Glomerular endothelial cell (primary cell): ENCODE measurements at places on chromosomes 3 and 15. TPM values are rescaled to one million over a fixed set of nuclear protein-coding genes. Genes with fewer than 3 reads are reported as not detected.
A peak's percentile ranks its signal among the peaks of the same experiment; 100 is the strongest.

- DNase-seq: no peak
Observed at GRCh38 chr3:40680685-40681657, 156.2 kb downstream of the ZNF621 start.

DNA sequence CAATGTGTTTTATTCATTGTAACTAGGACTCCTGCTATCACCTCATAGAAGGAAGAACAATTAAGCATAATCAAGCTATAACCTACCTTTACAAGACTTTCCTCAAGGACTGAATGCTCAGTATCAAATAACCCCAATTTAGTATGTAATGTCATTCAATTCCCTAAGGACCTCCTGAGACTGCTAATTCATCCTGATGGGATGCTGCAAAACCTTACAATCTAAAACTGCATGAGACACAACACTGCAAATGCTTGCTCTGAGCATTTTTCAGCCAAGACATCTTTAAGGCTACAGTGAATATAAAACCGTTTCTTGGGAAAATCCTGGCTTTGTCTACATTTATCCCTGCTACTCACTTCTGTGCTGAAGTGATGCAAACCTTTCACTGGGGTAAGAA is 69.9 kb downstream of the RYK start:
- no peak for DNase-seq

DNA sequence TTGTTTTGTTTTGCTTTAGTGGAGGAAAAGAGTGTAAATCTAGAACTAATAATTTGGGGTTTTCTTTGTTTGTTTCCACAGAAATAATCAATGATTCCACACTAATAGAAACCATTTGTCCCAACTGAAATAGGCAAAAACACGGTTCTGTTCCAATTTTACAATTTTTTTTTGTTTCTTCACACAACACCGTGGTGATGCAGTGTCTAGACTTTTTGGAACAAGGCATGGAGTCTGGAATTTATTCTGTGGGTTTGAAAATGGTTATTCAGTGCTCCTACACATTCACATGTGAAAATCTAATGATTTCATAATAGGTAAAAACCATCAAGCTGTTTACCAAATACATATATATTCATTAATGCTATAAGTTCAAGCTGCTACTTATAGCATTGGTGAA is 629.0 kb upstream of the TGFBR2 start:
- DNase-seq: no peak

GRCh38 chr3:197798863-197799262 is 7.8 kb downstream of the LRCH3 start:
- no peak for DNase-seq

- no peak for DNase-seq
Observed at GRCh38 chr15:90790057-90790456, 72.9 kb downstream of the BLM start.

- DNase-seq: no peak
Observed at GRCh38 chr3:33277193-33277882, at the start of gene FBXL2. TSS of gene FBXL2 (plus strand) at chr3:33277442. CDS start at chr3:33277513, 71 bp downstream.

- DNase-seq: no peak
Observed at GRCh38 chr3:167750272-167750971, 14.9 kb downstream of the SERPINI1 start.

The MYEF2 gene
- total RNA-seq: 21.9 and 29.1 TPM in 2 replicates

GRCh38 chr3:171168086-171168485 is 141.6 kb upstream of the SLC2A2 start:
- no peak for DNase-seq

GRCh38 chr3:9204253-9204992 is 45.0 kb downstream of the SRGAP3 start:
- no peak for DNase-seq

The C3orf20 gene
- not detected in 2 replicates for total RNA-seq

- DNase-seq: no peak
Observed at GRCh38 chr3:33391255-33391995, 48.8 kb downstream of the UBP1 start.

The CHST2 gene
- total RNA-seq: 29.3 and 32.0 TPM in 2 replicates

GRCh38 chr3:14123308-14124222 is 1.1 kb downstream of the CHCHD4 start:
- DNase-seq: no peak

- no peak for DNase-seq
Observed at GRCh38 chr15:78065973-78066946, 11.3 kb downstream of the TBC1D2B start.

DNA sequence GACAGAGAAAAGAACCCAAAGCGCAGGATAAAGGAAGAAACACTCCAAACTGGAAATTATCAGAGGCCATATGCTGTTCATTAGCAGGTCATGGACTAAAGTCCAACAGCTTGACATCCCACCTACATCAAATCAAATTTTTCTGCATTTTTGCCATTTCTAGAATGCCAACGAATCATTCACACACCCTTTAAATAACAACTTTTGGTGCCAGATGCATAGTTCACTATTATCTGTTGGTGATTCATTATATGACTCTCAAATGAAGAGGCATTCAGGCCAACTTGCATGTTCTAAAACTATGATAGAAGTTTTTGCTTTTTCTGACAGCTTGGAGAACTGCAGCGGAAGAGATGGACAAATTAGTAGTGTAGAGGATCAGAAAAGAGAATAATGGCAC is 529.8 kb upstream of the NAALADL2 start:
- DNase-seq: no peak

GRCh38 chr15:70269991-70270751 is 172.5 kb upstream of the TLE3 start:
- DNase-seq: peak; percentile 76

The TNFAIP8L3 gene
- total RNA-seq: 19.1 and 46.6 TPM in 2 replicates

The SAMMSON gene
- not detected in 2 replicates for total RNA-seq

The RAB5A gene
- 83.3 and 104 TPM in 2 replicates for total RNA-seq

The PLA2G4E gene
- not detected in 2 replicates for total RNA-seq

GRCh38 chr3:136658946-136659682 is 93.1 kb downstream of the STAG1 start:
- no peak for DNase-seq

GRCh38 chr3:22239011-22239410 is 488.0 kb upstream of the ZNF385D start:
- no peak for DNase-seq

DNA sequence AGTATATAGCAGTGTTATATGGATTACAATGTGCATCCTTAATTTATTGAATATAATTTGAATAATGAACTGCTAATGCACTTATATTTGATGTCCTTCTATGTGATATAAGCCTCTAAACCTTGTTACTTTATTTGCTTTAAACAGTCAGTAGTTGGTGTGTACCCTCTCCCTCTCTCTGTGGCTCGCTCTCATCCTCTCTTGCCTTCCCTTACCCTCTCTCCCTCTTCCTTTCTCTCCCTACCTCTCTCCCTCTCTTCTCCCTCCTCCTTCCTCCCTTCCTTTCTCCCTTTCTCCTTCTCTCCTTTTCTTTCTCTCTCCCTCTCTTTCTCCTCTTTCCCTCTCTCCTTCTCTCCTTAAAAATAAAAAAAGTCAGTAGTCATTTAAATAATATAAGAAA is 28.9 kb downstream of the MGA start:
- no peak for DNase-seq

GRCh38 chr3:17765819-17766472 is 23.5 kb upstream of the TBC1D5 start:
- DNase-seq: no peak

DNA sequence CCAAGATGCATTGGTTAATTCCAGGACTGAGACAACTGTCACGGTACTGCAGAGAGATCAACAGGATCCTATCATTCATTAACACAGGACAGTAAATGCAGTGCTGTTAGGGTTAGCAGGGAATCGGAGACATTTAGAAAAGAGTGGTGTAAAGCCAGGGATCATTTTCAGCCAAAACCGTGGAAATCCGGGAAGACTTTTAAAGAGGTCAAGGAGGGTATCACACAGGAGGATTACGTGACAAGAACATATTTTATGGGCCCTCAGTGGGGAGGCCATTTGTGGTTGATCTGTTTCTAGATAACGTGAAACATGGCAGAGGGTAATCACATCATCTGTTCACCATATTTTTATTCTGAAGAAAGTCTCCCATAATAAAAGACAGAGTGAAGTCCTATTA is 216.1 kb downstream of the PTPRG start:
- no peak for DNase-seq

- DNase-seq: no peak
Observed at GRCh38 chr3:183762304-183762703, 63.1 kb downstream of the MAP6D1 start.

DNA sequence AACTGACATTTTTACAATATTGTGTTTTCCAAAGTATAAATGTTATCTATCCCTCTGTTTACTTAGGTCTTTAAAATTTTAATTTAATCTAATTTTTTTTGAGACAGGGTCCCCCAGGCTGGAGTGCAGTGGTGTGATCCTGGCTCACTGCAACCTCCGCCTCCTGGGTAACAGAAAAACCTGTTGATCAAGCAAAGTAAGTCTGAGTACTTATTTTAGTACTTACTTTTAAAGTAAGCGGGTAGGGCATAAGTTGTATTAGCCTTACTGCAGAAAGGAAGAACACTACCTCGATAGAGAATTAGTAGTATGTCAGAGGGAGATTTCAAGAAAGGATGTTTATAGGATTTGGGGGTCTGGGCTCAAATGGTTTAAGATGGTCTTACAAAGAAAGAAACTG is 11.9 kb upstream of the FEM1B start:
- DNase-seq: no peak

GRCh38 chr3:13650210-13651056 is 101.5 kb downstream of the FBLN2 start:
- no peak for DNase-seq

The MME gene
- total RNA-seq: 11.6 and 25.1 TPM in 2 replicates

The NEK4 gene
- 6.3 and 13.7 TPM in 2 replicates for total RNA-seq

GRCh38 chr15:61102281-61102680 is 126.8 kb downstream of the RORA start:
- DNase-seq: no peak

DNA sequence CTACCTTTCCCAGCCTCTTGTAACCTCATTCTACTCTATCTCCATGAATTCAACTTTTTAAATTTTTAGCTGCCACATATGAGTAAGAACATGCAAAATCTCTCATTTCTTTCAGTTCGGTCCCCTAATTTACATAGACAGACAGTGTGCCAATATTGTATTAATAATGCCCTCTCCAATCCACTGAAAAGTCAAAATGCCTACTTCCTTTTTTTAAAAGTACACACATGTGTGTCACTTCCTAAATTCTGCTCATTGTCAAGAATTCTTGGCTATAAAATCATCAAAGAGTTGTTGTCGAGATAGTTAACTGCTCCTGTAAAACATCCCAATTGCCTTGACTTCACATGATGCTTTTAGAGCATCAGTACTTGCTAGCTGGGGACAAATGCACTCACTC is 84.2 kb upstream of the IL12A start:
- no peak for DNase-seq

- no peak for DNase-seq
Observed at GRCh38 chr3:115284980-115285379, 137.9 kb upstream of the ZBTB20 start.

GRCh38 chr3:99842826-99843589 is 25.3 kb downstream of the CMSS1 start:
- DNase-seq: no peak

GRCh38 chr3:45118615-45119071 is 27.5 kb downstream of the CDCP1 start:
- DNase-seq: no peak

DNA sequence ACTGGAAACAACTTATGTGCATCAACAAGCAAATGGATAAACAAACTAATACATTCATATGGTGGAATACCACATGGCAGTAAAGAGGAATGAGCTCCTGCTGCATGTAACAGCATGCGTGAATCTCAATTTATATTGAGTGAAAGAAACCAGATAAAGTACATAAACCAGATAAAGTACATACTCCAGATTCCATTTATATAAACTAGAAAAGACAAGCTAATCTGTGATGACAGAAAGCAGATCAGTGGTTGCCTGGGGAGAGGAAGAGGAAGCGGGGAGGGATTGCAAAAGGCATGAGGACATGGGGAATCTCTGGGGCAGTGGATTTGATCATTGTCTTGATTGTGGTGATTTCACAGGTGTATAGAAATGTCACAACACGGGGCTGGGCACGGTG is 34.2 kb downstream of the LIMD1 start:
- DNase-seq: no peak

The EHHADH gene
- 5.2 and 5.6 TPM in 2 replicates for total RNA-seq

The MAGEL2 gene
- total RNA-seq: 0.12 and 0.39 TPM in 2 replicates

The STRC gene
- total RNA-seq: 0.15 TPM in 1 of 2 replicates, not detected in the other

DNA sequence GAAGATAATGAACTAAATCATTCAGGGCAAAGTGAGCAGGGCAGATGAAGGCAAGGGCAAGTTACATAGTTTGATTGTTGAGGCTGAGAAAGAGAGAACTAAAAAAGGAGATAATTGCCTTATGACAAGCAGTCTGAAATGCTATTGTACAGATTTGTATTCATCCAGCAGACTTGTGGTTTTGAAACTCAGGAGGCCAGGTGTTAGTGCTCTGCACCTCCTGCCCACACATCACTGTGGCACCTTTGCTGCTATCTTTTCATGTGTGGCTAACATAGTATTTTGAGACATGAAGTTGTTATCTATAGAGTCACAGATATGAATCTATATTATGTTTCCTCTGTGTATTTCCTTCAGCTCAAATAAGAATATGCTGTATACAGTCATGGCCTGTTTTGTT is 24.3 kb upstream of the SUCLG2 start:
- no peak for DNase-seq

DNA sequence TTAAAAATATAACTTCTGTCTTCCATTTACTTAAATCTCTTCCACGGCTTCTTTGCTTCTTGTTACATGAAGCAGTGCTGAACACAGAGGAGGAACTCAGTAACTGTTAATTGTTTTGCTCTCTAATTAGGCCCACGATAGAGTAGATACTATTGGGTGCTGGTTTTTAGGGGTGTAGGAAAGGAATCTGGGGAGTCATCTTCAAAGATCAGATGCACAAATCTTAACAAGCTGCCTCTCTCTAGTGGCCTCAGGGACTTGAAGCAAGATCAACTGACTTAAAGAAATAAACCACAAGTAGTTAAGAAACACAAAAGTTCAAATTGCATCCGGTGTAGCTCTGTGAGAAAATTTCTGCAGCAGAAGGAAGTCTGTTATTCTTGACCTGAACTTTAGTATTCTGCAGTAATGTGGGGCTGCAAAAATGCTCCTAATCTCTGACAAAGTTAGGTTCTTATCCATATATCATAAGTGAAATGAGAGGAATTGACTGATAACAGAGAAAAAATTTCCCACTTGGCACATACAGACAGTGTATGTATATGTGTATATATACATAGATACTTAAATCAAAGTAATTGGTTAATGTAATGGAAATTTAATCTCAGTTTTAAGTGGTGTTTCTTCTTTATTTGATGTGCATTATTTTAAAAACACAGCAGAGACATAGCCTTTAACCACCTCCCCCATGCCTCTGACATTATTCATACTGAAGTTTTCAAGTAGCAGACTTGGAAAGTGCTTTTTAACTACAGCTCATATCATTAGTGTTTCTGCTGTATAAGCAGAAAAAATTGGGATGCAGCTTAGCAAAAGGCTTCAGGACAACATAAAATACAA is 51.8 kb downstream of the CHST2 start:
- DNase-seq: no peak

- DNase-seq: no peak
Observed at GRCh38 chr3:32009957-32010356, 28.4 kb downstream of the ZNF860 start.

The CHRNA5 gene
- 1.6 and 2.5 TPM in 2 replicates for total RNA-seq

The HSPBAP1 gene
- total RNA-seq: 4.1 and 6.4 TPM in 2 replicates

DNA sequence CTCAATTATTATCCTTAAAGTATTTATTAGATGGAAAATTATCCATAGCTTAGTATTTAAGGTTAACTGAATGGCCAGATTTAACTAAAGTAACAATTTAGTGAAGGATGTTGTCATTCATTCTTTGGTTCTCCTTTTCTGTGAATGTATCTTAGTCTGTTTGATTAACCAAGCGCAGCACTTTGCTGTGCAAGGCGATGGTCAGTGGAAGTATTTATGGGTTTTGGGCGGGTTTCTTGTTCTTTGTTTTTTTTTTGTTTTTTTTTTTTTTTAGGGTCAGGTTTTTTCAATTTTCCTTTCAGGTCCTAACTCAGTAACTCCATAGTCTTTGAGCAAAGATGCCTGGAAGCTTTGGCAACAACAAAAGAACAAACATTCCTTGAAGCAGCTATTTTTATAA is 328.8 kb downstream of the PTPRG start:
- no peak for DNase-seq
